ENCODE measurements at places on chromosomes 7 and 10.

GRCh38 chr10:114634609-114634979 is 23.5 kb downstream of the ABLIM1 start:
- peak; percentile 88 for DNase-seq

DNA sequence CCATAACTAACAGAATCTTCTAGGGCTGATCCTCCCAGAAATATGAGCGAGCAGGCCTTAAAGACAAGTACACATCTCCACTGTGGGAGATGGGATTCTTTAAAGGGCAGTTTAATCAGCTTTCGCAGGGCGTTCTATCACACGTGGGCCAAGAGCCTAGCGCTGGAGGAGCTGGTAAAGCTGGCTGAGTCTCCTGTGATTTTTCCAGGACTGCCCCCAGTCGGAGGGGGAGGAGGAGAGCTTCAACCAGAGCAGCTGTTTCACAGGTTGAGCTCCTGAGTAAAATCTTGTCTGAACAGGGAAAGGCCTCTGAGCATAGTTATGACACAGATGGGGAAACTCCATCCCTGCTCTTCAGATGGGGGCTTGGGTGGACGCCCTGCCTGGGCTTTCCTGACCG is 87.0 kb downstream of the ZNF365 start:
- no peak for DNase-seq

DNA sequence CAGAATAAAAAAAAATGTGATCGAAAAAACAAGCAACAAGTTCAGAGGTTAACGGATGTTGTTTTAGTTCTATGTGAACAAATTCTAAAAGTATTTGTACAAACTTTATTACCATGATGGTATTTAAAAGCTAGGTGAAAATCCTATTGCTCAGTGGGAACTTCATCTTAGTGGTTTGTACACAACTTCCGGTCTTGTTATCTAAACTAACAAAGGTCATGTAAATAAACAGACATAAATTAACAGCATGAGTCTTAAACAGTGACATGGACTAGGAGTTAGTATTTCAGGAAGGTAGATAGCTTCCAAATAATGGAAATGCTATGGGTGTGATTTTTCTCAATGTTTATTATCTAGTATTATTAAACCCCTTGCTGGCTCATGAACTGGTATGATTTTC is 83.8 kb downstream of the SPAG6 start:
- no peak for DNase-seq

GRCh38 chr10:21518149-21518640 is 7.3 kb downstream of the SKIDA1 start:
- DNase-seq = peak; percentile 42

GRCh38 chr10:114374053-114374791 is 30.1 kb downstream of the AFAP1L2 start:
- no peak for DNase-seq

DNA sequence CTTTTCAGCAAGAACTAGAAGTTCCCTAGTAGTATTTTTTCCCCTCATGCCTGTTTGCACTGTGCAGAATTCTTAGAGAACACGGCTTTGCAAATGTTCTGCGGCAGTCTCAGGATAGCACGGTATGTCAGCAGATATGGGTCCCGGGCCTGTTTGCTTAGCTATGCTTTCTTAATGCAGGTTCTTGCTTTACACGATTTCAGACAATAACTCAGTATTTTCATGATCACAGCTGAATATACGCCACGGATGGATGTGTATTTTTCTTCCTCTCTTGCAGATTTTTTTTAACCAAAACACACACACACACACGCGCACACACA is 137.3 kb downstream of the HECW1 start:
- DNase-seq = peak; percentile 19
